ENCODE measurements at places on chromosomes 7 and 10.

DNA sequence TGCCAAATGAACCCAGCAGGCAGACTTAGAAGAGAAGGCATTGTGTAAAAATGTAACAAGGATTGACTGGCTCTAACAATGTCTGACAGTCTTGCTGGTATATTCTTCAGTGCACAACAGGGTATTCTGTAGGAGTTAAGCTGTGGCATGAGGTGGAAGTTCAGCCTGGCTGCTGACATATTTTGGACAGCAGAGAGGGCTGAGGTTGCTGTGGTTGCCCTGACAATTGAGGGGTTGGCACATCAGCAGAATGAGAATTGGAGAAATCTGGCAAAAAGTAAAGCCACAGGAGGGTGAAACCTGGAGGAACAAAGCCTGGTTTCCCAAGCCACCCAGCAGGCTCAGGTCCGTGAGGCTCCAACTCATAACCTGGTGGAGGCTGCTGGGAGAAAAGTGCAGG is 220.2 kb downstream of the JAZF1 start:
- DNase-seq: no peak

- no peak for DNase-seq
Measured at GRCh38 chr10:8967061-8967460, 912.6 kb downstream of the GATA3 start.

- no peak for DNase-seq
Measured at GRCh38 chr10:34802692-34803091, 12.4 kb downstream of the PARD3 start.

DNA sequence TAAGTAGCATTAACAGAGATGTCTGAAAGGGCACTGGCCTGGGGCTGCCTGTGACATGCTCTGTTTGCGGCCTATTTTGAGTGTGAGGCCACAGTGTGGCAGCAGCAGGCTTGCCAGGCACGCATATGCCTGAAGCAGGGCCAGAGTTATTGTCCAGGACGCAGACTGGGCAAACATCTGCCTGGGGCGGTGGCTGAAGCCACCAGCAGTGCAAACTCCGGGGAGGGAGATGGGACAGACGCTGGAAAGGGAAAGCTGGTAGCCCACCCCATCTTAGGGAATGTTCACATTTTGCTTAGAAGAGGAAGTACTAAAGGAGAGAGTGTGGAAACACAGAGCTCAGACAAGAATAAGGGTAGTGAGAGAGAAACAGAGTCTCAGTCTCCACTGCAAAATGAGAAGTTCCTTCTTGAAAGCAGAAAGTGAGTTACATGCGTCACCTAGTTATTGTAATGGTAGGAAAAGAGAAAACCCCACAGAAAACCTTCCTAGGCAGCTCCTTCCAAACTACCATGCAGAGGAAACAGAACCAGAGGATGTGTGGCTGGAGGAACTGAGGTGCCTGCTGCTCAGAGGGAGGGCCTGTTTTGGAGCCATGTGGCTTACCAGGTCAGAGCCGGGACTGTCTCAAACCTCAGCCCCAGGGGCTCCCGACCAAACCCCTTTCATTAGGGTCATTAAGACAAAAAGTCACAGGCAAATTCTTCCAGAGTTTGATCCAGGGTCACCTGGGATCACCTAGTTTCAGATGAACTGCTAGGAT is 14.5 kb downstream of the AKR1B1 start:
- DNase-seq: no peak

GRCh38 chr10:106251573-106251972 is 912.9 kb downstream of the SORCS1 start:
- no peak for DNase-seq

DNA sequence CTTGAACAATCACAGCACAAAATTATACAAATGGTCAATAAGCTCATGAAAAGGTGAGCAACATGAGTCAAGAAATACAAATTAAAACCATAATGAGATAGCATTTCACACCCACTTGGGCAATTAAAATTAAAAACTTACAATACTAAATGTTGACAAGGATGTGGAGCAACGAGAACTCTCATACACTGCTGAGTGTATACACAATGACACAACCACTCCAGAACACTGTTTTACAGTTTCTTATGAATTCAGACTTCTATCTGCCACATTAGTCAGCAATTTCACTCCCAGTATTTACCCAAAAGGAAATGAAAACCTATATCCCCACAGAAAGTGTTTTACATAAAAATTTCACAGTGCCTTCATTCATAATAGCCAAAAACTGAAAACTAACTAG is 31.1 kb downstream of the GDI2 start:
- no peak for DNase-seq

DNA sequence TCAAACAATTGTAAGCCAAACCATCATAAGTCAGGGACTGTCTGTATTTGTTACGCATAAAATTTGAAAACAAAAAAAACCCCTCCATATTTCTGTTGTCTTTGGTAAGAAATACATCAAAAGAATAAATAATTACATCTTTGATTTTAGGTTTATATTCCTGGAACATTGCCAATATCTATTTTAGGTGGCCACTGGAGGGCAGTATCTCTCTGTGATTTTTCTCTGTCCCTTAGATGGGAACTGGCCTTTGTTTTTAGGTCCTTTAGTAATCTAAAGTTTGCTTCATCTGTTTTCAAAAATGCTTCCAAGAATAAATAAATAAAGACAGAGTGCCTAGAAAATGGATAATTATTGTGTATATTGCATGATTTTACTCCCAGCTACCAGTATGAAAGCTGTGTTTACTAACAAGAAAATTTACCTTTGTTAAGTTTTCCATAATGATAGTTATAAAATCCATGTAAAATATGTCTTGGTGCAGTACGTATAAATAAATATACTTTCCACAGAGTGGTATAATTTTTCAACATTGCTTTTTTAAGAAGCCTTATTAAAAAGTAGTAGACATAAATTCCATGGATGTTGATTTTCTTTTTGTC is 64.2 kb downstream of the PHYHIPL start:
- no peak for DNase-seq

DNA sequence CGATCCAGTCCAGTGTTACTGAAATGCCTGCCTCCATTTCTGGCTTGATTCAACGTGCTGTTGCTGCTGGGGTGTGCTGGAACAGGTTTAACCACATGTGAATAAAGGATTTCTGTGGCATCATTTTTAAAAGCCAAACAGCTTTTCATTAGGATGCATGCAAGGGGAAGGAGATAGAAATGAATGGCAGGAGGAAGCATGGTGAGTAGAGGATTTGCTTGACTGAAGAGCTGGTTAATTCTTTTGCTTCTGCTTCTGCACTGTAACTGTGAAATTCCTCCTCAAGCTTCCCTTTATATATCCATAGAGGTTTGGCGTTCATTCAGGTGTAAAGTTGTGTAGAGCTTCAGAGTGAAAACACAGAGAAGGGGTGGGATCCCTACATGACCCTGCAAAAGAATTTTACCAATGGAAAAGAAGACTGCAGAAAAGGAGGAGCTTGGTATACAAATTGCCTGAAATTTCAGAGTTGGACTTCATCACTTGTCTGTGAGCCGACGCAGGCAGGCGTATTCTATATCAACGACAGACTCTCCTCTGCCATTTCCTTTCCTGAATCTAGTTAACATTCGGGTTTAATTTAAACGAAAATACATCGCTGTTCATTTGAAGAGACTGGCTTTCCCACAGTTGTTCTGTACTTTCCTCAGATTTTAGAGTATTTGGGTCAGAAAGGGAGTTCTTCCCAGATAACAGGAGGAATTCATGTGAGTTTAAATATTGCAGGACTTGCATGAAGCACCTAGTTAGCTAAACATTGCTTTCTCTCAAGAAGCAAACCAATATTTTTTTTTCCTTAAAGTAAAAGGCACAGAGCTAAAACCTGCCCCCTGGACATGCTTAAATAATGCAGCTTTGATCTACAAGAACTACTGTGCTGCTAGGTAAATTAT is at the start of gene SOSTDC1:
Gene SOSTDC1, minus strand, starts transcription at position 270 of the 893 bp plus-strand sequence. Its CDS starts 70 bp downstream, at position 200.
- no peak for DNase-seq

GRCh38 chr10:19815731-19816410 is 361 bp upstream of the PLXDC2 start:
- DNase-seq: no peak

DNA sequence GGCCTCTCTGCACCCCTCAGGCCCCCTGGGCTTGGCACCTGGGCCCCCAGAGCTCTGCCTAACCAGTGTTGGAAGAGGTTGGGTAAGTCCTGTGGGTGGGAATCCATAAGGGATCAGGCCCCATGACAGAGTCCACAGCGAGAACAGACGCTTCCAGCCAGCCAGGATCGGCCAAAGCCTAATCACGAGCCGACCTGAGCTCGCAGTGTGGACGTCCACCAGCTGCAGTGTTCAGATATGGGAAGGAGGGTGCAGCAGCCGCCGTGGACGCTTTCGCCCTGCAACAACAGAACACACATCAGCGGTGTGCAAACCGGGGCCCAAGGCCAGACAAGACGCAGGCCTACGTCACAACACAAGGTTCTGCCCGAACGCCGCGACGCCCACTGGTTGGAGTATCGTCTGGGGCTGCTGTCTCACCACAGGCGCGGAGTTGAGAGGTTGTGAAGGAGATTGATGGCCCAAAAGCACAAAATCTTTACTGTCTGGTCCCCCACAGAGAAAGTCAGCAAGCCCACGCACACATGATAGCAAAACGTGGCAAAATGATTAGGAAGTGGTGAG is 102.1 kb downstream of the FOXL3 start:
- DNase-seq: no peak

DNA sequence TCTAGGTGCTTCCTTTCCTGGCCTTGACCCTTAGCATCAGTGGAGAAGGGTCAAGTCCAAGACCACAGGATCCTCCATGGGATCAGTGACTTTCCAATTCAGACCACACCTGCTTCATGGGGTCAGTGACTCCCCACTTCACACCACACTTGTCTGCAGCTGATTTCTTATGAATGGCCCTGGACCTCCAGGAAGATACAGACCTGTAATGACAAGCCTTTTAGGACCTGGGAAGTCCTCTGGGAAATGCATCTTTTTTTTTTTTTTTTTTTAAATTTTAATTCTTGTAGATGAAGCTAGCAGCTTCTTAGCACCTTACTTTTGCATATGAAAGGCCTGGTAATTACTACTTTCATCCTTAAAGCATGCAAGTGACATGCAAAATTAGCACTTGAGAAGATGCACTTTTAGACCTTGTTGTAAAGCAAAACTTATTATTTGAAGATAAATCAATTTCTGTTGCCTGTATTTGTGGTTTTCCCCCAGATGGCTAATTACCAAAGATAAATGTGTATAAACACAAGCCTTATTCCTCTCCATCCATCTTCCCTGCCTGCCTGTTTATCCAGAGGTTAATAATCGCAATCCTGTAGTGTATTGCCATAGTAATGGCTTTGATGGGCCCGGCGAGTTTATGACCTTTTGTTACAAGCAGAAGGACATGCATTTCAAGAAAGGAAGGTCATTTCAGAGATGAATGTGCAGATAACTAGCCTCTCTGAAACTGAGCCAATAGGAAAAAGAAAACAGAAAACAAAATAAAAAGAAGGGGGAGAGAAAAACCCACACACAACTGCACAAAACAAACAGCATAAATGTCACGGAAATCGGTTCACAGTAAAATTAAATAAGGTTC is 1018.7 kb downstream of the TYW1 start:
- DNase-seq: no peak

GRCh38 chr7:538764-539685 is 19.4 kb upstream of the PDGFA start:
- DNase-seq: no peak

GRCh38 chr7:24372961-24373955 is 89.3 kb downstream of the NPY start:
- no peak for DNase-seq

GRCh38 chr10:77653210-77653609 is 15.6 kb upstream of the KCNMA1 start:
- no peak for DNase-seq

DNA sequence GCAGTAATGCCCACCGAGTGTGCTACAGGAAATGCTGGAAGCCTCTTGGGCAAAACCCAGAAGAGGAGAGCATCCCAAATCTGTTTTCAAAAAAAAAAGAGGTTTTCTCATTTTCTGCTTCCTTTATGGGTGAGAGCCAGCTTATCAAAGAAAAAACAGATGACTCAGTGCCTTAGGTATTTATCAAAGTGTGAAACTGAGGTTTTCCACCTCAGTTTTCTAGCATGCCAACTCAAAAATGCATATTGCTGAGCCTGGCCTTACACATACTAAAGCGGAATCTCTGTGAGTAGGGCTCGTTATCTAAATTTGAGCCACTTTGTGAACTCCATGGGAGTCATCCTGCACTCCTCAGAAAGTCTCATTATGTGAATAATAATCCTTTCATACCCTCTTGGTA is 705.1 kb downstream of the SUGCT start:
- DNase-seq: no peak

DNA sequence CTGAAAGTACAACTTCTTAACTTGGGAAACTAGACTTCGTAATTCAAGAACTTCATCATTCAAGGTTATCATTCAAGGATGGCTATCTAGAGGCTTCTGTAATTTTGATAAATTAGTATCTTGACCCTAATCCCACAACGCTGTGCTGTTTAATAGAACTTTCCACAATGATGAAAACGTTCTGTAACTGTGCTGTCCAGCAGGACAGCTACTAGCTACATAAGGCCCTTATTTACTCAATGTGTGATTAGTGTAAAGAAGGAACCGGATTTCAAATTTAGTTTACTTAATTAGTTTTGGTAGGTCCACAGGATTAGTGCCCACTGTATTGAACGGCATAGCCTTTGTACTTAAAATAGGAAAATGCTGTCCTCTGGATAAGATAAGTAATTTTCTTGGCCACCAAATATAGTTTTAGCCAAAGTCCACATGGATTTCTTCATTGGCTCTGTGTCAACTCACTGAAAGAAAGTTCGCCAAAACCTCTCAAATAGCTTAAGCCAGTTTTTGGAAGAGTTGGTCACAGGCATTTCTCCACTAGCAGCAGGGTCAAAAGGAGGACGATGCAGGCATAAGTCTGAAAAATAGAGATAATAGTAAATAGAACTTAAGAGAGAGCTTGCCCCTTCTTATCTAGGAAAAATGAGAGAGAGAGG is 17.3 kb downstream of the DGKI start:
- no peak for DNase-seq

- DNase-seq: no peak
Measured at GRCh38 chr10:101124933-101125332, 6.2 kb upstream of the TLX1 start.

DNA sequence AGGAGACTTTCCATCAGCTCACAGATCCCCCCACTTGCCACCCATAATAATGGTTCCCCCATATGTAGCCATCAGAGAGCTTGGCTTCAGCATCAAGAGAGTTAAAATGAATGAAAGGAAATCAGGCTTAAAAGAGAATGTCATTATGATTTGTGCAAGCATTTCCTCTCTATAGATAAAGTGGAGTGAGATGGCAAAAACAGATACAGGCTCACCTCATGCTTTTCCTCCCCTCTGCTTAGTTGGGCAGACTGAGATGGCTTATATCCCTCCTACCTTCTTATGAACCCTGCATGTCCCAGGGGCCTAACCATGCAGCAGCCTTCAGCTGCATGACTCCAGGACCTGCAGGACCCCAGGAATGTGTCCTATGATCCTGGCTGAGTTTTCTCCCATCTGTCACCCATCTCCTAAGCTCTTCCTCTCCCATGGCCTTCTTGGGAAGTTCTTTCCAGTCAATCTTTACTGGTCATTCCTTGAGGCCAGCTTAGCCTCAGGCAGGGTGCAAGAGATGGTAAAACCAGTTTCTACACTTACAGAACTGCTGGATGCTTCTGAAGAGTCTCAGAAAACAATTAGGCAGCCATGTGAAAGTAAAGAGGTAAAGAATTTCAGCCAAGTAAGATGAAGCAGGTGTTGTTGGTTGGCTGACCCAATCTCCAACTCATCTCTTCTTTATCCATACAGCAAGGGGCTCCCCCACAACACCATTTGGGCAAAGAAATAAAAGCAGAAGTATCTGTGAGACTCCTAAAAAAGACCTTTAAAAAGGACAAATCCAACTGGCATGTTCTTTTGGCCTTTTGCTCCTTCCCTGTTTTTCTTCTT is 159.7 kb downstream of the RTKN2 start:
- no peak for DNase-seq
